Stimulated activated CD4-positive, alpha-beta T cell treated with anti-CD3 and anti-CD28 coated beads, TNF-alpha, amount 100 ng/mL, for 24 hours (primary cell): ENCODE measurements at places on chromosomes 1 and 21.
A peak's percentile ranks its signal among the peaks of the same experiment; 100 is the strongest.

DNA sequence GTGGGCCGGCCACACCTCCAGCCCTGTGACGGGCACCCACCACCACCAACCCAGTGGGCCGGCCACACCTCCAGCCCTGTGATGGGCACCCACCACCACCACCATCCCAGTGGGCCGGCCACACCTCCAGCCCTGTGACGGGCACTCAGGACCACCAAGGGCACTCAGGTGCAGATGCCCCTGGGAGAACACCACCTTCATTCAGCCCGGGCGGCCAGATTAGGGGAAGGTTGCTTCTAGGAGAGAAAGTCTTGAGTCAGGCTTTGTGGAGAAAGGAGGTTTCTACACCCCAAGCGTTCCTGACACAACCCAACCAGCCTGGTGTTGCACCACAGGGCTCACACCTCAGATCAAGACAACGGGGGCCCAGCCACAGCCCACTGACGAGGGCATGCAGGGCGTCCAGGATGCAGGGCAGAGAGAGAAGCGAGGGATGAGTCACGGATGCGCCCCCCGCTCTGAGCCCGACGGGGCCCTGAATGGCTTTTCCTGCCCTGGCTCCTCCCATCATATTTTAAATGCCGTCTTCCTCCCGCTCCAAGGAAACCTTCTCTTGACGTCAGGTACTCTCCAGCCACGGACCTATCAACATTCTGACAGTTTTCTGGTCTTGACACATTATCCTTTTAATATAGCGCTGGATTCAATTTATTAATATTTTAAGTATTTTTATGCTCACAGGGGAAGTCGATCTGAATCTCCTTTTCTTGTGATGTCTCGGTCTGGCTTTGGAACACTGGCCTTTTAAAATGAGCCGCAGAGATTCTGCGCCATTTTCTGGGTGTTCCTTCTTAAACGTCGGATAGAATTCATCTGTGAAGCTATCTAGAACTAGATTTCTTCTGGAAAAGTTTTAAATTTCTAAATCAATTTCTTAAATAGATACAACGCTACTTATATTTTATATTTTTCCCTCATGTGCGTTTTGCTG is 631 bp upstream of the SPATC1L start:
- DNase-seq = peak; percentile 8

DNA sequence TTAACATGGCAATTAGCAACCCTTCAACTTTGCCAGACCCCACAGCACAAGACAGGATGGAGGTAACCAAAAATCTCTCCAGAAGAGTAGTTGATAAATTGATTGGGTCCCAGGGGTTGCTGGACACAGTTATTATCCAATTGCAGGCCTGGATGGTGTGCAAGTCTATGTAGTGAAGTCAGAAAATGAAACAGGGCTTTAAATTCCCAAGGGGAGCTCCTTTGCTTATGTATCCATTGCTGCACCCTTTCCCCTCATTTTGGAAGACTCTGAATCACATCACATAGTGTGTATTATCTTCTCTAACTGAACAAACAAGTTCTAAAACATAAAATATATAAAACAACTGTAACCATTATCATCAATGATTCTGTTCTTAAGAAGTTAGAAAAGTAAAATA is 550.2 kb downstream of the LMO4 start:
- DNase-seq = no peak

DNA sequence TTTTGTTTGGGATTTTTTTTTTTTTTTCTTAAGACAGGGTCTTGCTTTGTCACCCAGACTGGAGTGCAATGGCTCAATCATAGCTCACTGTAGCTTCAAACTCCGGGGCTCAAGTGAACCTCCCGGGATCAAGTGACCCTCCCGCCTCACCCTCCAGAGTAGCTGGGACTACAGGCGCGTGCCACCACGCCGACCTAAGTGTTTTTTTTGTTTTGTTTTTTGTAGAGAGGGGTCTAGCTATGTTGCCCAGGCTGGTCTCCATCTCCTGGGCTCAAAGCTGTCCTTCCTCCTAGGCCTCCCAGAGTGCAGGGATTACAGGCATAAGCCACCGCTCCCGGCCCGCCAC is 776 bp downstream of the HLCS start:
- DNase-seq = no peak

GRCh38 chr21:44700101-44701022 is 3.4 kb downstream of the KRTAP10-12 start:
- no peak for DNase-seq

DNA sequence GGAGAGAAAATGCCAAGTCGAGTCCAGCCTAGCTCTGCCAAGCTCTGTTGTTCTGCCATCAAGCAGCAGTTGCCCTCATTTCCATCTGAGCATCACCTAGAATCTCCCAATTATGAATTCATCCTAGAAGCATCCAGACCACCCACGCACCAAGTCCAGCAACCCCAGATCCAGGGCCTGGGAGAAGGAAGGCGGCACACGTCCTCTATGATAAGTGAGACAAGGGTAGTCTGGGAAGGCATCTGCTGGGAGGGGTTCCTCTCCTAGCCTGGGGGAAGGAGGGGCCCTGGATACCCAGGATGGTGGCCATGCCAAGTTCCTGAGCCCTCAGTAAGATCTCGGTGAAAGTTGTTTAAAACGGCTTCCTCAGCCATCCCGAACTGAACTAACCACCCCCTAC is 70.7 kb downstream of the VWA5B1 start:
- no peak for DNase-seq

DNA sequence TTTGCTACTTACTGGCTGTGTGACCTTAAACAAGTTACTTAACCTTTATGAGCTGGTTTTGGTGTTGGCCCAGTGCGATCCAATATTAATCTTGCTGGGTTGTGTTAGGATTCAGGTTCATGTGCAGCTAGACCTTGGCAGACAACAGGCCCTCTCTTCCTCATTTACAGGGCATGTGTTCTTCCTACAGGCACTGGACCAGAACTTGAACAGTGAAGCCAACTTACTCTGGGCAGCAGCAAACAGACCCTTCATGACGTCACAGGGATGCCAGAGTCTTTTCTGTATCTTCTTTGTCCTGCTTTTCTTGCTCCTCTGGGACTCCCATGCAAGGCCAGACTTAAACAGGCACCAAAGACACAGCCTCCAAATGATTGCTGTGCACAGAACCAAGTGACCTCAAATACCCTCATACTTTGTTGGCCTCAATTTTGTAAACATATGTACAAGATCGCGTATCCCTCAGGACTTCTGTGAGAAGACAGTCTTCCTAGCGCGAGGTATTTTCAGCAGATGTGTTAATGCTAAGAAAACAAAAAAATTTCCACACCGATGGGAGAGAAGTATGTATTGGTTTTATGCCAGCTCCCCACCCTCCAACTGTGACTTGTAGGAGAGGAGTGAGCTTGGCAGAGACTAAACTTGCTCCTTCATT is 73.7 kb downstream of the URB2 start:
- no peak for DNase-seq

GRCh38 chr1:221448585-221449175 is 293.2 kb downstream of the DUSP10 start:
- DNase-seq = no peak

- DNase-seq = no peak
These were observed 11.2 kb upstream of the AK2 start for GRCh38 chr1:33047839-33048305.

DNA sequence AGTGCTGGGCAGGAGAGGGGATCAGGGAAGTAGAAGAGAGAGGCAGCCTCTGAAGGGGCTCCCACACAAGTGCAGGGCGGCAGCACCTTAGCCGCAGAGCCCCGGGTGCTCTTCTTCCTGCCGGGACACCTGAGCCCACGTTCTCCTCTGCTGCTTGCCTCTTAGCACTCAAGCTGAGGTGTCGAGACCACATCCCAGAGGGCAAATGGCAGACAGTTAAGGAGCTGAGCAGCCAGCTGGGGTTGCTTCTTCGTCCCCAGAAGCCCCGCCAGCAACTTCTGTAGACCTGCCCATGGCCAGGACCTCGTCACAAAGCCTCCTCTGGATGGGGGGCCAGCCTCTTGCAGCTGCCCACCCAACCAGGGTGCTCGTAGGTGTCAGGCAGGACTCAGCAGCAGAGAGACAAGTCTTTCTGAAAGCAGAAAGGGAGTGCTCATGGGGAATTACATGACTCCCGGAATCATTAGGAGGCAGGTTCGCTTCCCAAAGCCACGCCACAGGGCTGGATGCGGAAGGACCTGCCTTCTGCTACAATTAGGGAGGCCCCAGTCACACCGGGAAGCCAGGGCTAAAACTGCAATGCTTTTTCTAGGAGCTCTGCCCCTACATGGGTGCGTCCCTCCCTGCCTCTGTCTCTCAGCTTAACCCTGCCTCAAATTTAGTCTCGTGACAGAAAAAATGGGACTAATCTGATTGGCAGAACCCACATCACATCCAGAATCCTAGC is 141.4 kb upstream of the RAB4A start:
- no peak for DNase-seq

DNA sequence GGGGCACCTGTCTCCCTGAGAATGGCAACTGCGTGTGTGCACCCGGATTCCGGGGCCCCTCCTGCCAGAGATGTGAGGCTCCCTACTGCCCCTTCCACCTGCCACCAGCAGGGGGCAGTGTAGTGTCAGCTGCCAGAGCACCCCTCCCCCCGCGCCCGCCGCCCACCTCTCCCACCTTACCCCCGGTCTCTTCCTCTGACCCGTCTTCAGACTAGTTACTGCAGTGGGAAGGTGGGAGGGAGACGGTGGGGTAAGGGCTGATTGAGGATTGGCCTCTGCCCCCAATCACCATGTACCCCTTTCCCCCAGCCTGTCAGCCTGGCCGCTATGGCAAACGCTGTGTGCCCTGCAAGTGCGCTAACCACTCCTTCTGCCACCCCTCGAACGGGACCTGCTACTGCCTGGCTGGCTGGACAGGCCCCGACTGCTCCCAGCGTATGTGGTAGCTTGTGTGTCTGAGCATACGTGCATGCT is 10.1 kb upstream of the LRRC71 start:
- DNase-seq = no peak

DNA sequence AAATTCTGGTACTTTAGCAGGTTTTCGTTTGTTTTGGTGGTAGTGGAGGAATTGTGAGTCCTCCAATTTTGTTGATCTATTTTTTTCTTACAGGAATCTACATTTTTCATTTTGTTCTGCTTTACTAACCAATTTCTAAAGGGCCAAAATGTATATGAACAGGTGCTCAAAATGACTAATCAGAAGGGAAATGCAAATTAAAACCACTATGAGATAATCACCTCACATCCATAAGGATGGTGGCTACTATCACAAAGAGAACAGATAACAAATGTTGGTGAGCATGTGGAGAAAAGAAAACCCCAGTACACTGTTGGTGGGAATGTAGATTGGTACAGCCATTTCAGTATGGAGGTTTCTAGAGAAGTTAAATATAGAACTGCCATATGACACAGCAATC is 134.2 kb downstream of the LMO4 start:
- DNase-seq = no peak

GRCh38 chr1:235657269-235657668 is 7.7 kb upstream of the GNG4 start:
- no peak for DNase-seq

- no peak for DNase-seq
These were observed 71.0 kb upstream of the ZP4 start for GRCh38 chr1:237961754-237962153.

- DNase-seq = no peak
These were observed 15.4 kb downstream of the COL18A1 start for GRCh38 chr21:45420061-45421041.

- no peak for DNase-seq
These were observed 2.5 kb upstream of the SLC6A9 start for GRCh38 chr1:44033756-44034155.

DNA sequence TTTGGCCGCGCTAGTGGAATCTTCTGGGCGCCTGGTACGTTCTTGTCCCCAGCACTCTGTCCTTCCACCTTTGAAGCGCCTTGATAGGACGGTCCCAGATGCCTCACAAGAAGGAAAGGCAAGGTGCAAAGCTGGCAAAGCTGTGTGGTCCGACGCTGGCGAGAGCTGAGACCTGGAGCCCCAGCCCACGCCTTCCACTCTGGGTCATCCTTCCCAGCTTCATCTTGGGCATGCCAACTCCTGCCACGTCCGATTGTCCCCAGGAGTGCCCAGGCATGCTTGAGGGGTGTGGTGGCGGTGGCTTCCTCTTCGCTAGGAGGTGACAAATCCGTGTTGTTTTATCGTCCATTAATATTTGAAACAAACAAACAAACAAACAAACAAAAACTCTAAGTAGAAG is 123.9 kb upstream of the DPYD start:
- DNase-seq = no peak

DNA sequence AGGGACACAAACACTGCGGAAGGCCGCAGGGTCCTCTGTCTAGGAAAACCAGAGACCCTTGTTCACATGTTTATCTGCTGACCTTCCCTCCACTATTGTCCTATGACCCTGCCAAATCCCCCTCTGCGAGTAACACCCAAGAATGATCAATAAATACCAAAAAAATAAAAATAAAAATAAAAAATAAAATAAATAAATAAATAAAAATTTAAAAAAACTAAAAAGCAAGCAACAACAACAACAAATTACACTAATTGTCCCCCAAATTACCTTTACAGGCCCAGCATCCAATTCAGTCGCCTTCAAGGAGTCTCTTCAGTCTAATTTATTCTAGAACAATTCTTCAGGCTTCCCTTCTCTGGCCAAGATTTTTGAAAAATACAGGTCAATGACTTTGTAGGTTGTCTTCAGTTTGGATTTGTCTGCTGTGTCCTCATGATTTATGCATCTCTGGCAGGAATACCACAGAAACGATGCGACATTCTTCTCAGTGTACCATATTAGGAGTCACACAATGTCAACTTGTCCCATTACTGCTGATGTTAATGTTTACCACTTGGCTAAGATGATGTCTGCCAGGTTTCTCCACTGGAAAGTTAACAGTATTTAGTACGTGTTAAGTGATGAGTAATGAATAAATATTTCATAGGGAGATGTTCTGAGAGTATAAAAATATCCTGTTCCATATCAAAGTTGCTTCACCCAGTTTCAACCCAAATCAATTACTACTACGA is 20.3 kb upstream of the BMP8B start:
- no peak for DNase-seq

- DNase-seq = no peak
These were observed 514 bp downstream of the S1PR1 start for GRCh38 chr1:101237229-101237837.

- no peak for DNase-seq
These were observed 28.3 kb downstream of the RAB3GAP2 start for GRCh38 chr1:220243947-220244346.

DNA sequence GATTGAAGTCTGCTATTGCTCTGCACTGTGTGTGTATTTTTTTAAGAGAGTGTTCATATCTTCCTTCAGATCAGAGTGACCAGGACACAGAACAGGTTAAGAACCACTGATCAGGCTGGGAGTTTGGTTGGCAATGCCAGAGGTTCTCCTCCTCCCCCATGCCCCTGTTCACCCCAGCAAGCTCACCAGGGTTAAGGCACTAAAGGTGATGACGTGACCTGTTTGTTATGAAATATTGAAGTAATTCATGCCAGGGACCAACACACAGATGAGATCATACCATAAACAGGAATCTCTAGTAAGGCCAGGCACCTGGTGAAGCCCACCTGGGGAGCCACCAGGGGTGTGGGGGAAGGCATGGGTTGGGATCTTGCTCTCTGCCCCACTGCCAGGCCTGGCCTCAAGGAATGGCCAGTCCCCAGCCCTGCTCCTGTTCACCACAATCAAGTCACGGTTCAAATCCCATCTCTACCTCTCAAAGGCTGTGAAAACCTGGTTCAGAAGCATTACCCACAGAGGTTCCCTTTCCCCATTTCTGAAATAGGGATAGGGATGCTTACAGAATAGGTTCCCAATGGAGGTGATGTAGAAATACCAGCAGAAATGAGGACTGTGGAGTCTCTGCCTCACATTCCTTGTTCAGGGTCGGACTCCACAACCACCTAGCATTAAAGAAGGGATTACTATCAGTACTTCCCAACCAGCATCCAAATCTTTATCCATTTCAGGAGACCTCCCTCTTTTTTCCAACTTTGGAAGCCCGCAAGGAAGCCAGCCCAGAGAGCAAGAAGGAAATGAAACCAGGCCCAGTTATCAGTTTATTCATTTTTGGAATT is 2.4 kb downstream of the ID3 start:
- no peak for DNase-seq
